AG09309 (cell line): ENCODE measurements at places on chromosomes 13 and 19.

GRCh38 chr19:6590258-6590826, 608 bp downstream of the CD70 start:
- DNase-seq = no peak

GRCh38 chr13:46313432-46314257, 73.4 kb downstream of the RUBCNL start:
- DNase-seq = no peak

DNA sequence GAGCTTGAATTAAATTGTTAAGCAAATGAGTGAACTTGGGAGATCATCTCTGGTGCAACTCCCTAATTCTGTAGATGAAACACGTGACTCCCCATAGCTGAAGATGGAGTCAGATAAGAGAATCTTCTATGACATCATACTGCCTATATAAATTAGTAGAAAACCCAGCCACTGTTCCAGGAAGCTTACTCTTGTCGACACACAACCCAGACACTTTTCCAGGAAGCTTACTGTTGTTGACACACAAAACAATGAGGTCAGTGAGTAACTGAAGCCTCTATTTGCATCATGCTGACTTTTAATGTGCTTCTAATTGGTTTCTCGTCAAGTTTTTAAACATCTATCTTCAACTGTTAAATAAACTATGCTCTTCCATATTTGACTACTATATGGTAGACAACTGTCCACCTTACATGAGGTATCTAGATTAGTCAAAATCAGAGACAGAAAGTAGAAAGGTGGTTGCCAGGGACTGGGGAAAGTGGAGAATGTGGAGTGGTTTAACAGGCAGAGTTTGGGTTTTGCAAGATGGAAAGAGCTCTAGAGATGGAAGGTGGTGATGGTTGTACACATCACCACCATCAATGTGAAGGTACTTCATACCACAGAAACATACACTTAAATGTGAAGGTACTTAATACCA, 168.2 kb downstream of the FGF14 start:
- no peak for DNase-seq

- peak; percentile 83 for DNase-seq
These were observed at the start of gene ATP13A1 for GRCh38 chr19:19663256-19664120. TSS of gene ATP13A1 (minus strand) at chr19:19663676. CDS start at chr19:19663666, 10 bp downstream.

DNA sequence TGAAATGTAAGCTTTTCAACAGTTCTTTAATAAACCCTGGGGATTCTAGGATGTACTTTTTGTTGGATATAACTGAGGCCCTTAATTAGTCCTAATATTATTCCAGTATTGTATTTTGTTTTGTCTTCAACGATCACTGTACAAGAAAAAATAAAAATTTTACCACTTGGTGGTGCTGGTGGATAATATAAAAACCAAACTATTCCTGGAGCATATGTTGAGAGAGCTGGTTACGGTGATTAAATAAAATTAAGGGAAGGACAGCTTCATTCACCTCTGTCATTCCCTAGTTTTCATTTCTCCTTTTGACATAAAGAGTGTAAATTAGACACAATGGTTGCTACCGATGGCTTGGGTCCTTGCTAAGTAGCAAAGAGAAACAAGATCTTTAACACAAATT, 598.6 kb upstream of the PCDH20 start:
- DNase-seq = no peak

DNA sequence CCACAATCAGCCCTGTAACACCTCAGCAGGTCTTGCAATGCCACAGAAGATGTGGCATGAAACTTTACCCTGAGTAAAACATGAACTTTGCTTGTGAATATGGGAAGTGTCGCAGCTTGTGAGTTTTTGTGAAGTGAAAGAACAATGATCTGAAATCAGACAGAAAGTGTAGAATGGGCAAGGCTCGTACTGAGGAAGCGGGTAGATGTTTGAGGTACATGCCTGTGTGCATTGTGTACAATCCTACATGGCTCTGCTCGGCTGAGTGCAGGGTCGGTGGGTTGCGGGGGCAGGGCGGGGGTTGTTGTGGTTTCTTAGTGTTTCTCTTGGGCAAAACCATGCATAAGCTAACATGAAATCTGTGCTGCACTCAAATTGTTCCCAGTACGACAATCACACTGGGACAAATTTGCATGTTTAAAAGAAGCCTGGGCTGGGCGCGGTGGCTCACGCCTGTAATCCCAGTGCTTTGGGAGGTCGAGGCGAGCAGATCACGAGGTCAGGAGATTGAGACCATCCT, 1.1 kb downstream of the NLRP13 start:
- DNase-seq = no peak

DNA sequence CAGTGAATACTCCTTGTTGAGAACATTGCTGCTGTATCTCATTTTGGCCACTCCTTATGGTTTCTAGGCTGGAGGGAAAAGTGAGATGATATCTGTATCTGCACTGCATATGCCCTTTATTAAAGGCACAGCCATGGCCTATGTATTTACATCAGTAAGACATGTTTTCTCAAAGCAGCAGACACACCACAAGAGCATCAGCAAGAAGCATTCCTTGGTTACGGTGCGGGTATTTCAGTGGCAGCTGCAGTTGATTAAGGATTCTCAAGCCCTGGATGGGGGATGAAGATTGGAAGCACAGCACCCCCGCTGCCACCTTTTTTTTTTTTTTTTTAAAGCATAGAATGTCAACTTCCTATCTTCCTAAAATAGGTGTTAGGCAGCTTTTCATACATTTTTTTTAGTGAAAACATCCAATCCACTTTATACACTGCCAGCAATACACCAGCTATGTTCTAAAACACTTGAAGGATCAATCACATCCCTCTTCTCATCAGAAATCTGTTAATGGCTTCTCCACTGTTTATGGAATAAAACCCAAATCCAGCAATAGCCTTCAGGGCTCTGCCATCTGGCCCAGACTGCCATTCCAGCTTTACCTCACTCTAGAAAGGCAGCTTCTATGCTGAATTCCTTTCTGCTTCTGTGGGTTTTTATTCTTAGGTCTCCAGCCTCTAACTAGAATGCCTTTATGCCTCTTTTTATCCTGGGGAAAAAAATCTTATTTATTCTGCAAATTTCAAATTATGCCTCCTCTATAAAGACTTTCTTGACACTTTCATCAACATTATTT, 331.0 kb downstream of the DNAJC15 start:
- DNase-seq = no peak

DNA sequence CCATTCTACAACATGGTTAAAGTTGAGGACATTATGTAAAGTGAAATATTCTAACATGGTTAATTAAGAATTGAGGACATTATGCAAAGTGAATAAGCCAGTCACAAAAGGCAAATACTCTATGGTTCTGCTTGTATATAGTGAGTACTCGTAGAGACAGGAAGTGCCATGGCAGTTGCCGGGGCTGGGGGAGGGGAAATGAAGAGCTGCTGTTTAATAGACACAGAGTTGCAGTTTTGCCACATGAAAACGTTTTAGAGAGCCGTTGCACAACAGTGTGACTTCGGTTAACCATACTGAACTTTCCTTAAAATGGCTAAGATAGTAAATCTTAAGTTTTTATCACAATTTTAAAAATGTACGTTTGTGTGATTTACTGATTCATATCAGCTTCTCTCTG, 176.9 kb downstream of the SHISA2 start:
- DNase-seq = no peak

- no peak for DNase-seq
These were observed 2557.4 kb downstream of the PCDH9 start for GRCh38 chr13:64672751-64673150.

DNA sequence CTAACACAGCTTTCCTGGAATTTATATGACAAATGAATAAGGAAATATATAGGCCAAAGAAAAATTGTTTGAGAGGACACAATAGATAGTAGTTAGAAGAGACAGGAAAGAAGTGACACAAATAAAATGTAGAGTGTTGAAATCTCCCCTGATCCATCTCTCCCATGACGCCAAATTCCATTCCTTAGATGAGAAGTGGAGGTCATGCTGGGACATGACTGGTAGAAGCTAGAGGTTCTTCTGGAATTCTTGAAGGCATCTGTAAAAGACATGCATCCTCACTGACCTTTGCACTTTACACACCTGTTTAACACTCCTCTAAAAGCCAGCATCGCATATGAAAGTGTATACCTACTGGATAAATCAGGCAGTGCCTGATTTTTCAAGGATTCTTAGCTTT, 67.8 kb downstream of the DGKH start:
- DNase-seq = no peak

GRCh38 chr19:19570571-19570970, 32.5 kb downstream of the CILP2 start:
- no peak for DNase-seq

DNA sequence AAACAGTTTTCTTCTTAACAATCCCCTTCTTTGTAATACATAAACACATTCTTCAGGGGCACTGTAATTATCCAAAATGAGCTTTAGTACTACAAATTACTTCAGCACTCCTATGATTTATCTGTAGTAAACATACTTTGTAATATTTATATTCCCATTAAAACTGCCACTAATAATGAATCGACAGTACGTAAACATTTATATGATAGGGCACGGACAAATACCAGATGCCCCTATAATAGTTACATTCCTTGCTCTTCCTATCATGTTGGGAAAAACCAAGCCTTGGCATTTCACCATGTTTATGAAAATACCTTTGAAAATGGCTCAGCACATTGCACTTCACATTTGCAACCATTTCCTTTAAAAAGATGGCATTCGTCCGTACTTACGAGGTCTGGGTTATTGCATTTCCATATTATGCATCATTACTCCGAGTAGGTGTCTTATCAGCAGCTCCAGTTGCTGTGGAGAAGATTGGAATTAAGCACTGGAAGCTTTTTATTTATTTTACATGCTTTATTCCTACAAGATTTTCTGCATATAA, 1043.4 kb downstream of the DIAPH3 start:
- DNase-seq = no peak

GRCh38 chr19:46063201-46063600, 22.4 kb upstream of the IGFL4 start:
- DNase-seq = no peak

GRCh38 chr13:57438072-57438471, 193.5 kb upstream of the PCDH17 start:
- DNase-seq = no peak

DNA sequence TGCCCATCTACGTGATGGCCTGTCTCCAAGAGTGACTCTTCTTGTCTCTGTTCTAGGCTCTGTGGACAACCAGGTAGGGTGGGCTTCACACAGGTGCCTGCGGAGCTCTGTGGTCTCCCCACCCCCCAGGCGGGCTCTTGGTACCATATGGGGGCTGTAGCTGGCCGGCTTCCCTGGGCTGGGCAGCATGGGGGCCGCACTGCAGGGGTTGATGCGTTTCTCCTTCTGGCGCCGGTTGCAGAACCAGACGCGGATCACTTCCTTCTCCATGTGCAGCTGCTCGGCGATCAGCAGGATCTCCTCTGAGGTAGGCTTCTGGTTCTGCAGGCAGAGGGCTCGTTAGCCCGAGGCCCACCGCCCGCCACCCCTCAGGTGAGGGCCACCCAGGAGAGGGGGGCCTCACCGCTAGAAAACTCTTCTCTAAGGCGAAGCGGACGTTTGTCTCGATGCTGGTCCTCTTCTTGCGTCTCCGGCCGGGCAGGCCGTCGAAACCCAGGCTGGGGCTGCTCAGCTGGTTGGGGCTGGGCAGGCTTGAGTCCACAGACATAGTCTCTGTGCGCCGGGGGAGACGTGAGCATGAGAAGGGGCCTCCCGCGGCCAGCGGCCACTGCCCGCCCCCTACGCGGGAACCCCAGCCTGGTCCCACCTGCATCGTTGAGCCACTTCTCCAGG, 19.3 kb downstream of the ZNF574 start:
- DNase-seq = no peak

GRCh38 chr19:18494267-18494607, 27.6 kb downstream of the ELL start:
- DNase-seq = no peak

DNA sequence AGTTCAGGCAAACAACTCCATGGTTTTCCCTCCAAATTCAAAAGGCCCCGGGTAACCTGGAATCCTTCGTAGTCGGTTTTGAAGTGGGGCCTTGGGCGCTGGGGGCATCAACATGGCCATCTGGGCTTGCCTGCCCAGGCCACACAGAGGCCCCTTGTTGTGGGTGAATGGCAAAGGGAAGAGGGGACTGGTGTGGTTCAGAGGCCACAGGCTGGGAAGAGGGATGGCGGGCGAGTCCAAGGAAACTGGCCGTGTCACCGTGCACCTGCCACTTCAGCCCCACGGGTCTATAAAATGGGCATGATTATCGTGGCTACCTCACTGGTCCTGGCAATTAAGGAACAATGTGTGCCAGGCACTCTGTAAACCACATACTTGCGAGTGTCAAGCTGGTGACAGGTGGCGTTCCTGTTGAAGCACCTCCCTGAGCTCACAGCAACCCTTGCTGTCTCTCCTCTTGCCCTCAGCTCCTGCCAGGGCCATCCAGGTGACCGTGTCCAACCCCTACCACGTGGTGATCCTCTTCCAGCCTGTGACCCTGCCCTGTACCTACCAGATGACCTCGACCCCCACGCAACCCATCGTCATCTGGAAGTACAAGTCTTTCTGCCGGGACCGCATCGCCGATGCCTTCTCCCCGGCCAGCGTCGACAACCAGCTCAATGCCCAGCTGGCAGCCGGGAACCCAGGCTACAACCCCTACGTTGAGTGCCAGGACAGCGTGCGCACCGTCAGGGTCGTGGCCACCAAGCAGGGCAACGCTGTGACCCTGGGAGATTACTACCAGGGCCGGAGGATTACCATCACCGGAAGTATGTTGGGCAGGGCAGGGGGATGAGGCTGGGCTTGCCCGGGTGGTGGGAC, 1.3 kb downstream of the LSR start:
- no peak for DNase-seq

- DNase-seq = no peak
These were observed at the start of the genes PRDX2 and THSD8 for GRCh38 chr19:12801466-12802266. TSS of gene PRDX2 (minus strand) at chr19:12801800. CDS start at chr19:12801261, 539 bp downstream. TSS of gene THSD8 (plus strand) at chr19:12802069. CDS start at chr19:12802072, 3 bp downstream.

DNA sequence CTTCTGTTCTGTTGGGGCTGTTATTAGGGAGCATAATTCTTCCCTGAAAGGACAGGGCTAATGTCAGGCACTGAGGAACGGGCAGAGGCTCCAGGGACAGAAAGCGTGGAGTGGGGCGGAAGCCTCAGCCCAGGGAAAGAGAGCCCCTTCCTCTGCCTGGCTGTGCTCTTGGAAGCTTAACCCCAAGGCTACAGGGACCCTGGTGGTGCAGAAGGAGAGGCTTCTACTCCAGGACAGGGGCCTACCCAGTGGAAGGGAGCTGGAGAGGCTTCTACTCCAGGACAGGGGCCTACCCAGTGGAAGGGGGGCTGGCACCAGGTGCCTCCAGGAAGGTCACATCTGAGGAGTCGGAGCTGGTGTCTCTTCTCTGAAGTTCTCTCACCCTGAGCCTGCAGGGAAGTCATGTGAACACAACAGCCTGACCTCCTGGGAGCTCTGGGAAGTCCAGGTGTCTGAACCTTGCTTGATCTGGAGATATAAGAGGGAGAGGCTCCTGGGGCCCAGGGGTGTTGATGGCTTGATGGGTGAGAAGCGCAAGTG, 159.5 kb upstream of the SOX1 start:
- no peak for DNase-seq

DNA sequence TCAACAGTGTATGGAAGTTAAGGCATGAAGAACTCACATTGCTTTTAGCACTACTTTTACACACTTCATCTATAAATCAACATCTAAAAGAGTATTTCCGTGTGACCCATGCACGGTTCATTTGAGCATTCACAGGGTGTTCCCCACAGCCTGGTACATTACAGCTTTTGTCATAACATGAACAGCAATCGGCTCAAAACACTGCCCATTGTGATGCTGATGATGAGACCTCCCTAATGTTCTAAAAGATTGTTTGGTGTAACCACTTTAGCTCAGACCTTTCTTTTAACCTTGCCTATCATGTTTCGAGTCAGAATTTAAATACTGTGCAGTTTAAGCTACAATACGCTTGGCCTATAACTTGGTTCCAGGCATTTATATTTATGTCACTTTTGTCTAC, 4.1 kb upstream of the KLF5 start:
- DNase-seq = no peak

GRCh38 chr19:1626417-1627010, 21.3 kb upstream of the UQCR11 start:
- no peak for DNase-seq

- no peak for DNase-seq
These were observed 93.9 kb downstream of the STARD13 start for GRCh38 chr13:33191425-33192210.
